ENCODE measurements at places on chromosomes 3 and 15.

- peak; percentile 18 for DNase-seq
Observed at GRCh38 chr15:39125904-39126303, 455.0 kb upstream of the THBS1 start.

GRCh38 chr15:42092398-42093318, 1.7 kb downstream of the PLA2G4D start:
- no peak for DNase-seq

DNA sequence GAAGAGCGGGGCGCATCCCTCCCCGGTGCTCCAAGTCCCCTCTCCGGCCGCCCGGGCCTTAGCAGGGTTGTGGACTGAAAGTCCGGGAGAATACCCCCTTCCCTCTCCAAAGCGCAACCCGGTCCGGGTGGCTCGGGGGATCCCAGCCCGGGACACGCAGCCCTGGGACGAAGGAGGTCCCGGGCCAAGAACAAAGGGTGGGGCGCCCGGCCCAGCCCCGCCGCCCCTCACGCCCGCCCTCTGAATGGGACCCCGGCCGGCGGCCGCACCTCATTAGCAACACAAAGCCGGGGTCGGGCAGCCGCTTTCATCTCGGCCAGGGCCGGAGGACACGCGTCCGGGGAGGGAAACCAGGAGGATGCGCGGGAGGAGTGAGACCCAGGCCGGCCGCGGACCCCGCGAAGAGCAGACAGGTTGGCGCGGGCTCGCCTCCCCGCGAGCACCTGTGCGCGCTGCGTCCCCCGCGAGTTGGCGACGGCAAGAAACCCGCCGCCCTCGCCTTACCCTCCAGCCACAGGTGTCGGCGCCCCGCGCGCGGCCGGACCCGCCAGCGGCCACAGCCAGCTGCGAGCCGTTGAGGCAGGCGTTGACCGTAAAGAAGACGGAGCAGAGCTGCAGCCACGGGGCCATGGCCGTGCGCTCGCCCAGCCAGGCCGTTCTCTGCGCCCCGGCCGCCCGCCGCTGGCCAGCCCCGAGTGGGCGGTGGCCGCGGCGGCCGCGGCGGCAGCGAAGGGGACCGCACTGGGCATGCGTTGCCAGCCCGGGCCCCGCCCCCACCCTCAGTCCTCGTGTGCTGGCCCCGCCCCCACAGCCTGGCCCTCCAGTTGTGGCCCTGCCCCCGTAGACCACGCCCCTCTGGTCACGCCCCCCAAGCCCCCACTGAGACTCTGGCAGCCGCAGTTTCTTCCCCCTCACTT, at the start of gene IL17RD:
Gene IL17RD, minus strand, starts transcription at position 697 of the 917 bp plus-strand sequence. Its CDS starts 67 bp downstream, at position 630.
- peak; percentile 61 for DNase-seq

GRCh38 chr3:172092658-172093057, 53.3 kb downstream of the FNDC3B start:
- DNase-seq = no peak

DNA sequence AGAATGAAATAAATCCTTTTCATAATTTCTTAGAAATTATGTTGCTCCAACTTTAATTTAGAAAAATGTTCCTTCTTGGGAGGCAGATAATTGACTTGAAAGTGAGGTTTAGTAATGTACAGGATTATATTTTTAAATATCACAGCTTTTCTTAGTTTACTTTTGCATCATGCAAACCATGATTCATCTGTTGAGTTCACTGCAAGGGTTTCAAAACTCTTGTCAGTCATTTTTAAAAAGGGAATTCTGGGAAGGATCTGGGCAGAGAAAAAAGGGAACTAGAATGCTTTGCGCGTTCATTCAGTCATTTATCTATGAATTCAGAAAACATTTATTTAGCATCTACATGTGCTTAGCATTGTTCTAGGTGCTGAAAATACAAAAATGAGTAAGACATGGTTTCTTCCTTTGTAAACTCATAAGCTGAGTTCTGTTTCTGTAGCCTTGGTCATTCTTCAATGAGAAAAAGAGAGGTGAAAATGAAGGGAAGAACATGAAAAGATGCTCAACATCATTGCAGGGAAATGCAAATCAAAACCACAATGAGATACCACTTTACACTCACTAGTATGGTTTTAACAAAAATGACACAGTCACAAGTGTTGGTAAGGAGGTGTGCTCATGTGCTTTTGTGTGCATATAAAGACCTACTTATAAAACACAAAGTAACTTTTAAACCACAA, 209.1 kb downstream of the NR1D2 start:
- DNase-seq = no peak

- DNase-seq = no peak
Observed at GRCh38 chr3:195666-196065, 897 bp upstream of the CHL1 start.

- no peak for DNase-seq
Observed at GRCh38 chr3:69499899-69500421, 114.1 kb upstream of the FRMD4B start.

GRCh38 chr15:74784426-74785193, 2.7 kb downstream of the CSK start:
- peak; percentile 25 for DNase-seq

DNA sequence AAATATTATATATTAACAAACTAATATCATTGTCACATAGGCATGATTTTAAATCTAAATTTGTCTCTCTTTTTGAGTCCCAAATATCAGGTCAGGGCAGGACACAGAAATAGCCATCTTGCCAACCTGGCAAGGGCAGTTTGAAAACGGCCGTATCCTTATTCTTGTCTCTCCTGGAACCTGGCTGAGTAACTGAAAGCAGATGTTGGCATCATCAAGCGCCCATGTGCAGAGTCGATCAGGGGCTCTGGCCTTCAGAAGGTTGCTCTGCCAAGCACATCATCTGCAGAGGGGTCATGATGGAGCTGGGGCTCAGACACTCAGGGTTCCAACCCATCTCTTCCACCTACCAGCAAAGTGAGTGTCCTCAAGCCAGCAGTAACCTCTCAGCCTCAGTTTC, 55.2 kb upstream of the OCA2 start:
- no peak for DNase-seq

DNA sequence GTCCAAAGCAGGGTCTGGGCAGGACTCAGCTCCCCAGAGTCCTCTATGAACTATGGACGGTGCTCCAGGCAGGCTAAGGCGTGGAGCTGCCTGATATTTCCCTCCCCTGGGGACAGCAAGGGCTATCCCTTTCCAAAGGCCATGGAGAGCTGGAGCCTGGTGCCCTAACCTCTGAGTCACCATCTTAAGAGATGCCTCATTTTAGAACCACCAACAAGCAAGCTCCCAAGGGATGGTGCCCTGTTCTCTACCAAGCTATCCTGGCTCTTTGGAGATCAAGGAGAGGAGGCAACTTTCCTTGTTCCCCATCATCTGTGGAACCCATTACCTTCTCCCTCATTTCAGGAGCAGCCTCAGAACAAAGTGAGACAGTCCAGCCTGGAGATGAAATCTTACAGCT, 15.7 kb downstream of the STARD5 start:
- DNase-seq = no peak

- peak; percentile 58 for DNase-seq
Observed at GRCh38 chr15:64693134-64693533, 82.3 kb downstream of the RBPMS2 start.

DNA sequence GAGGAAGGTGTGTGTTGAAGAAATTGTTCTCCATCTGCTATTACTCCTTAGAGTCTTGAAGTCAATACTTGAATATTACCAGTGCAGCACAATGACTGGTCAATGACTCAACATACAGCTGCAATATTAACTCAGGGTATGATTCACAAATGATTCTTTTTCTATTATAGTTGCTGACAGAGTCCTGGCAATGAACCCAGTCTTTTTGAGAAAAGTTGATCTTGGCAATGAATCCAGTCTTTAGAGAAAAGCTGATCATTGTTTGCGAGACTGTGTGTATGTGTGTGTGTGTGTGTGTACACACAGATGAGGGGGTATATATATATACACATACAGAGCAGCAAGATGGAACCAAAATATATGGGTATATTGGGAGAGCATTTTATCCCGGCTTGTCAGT, 315.1 kb downstream of the ZNF385D start:
- no peak for DNase-seq

GRCh38 chr3:37766797-37767776, 94.6 kb upstream of the CTDSPL start:
- no peak for DNase-seq

GRCh38 chr15:43441316-43441715, 51.6 kb downstream of the TP53BP1 start:
- DNase-seq = no peak

GRCh38 chr3:78792733-78793132, 975.1 kb downstream of the ROBO1 start:
- no peak for DNase-seq

- no peak for DNase-seq
Observed at GRCh38 chr15:94069844-94070243, 161.5 kb upstream of the MCTP2 start.

GRCh38 chr15:76340803-76341365, 4.3 kb downstream of the ISL2 start:
- DNase-seq = peak; percentile 54

GRCh38 chr3:195142519-195142918, 128.4 kb downstream of the XXYLT1 start:
- DNase-seq = no peak

DNA sequence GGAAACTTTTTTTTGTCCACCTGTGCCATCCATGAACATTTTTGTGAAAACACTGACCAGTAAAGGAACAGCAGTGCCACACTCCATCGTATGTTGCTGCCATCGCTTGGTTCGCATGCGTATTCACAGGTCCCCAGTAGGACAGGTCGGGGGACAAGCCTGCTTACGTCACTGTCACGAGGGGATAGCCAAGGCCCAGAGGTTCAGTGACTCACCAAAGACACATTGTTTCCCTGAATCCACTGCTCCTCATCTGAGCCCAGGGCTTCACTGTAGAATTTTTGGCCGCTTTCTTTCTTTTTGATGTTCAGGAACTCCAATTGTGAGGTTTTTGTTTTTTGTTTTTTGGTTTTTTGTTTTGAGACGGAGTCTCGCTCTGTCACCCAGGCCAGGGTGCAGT, 5.9 kb downstream of the ADPRH start:
- no peak for DNase-seq

DNA sequence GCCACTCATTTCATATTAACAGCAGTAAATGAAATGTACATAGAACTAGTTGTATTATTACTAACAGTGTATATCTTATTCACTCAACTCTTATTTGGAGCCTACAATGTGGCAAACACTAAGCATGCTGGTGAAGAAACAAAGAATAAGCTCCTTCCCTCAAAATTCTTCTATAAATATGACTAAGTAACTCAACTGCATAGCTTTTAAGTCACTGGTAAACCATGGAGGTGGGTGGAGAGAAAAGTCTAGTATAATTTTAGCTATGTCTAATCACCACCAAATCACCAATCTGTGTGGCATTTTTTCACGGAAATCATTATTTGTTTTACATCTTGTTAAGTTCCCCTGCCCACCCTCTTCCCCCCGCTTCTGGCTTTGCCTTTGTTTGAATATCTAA, 17.5 kb downstream of the COPS2 start:
- DNase-seq = no peak

GRCh38 chr3:179088306-179088705, 16.7 kb upstream of the ZMAT3 start:
- DNase-seq = no peak

DNA sequence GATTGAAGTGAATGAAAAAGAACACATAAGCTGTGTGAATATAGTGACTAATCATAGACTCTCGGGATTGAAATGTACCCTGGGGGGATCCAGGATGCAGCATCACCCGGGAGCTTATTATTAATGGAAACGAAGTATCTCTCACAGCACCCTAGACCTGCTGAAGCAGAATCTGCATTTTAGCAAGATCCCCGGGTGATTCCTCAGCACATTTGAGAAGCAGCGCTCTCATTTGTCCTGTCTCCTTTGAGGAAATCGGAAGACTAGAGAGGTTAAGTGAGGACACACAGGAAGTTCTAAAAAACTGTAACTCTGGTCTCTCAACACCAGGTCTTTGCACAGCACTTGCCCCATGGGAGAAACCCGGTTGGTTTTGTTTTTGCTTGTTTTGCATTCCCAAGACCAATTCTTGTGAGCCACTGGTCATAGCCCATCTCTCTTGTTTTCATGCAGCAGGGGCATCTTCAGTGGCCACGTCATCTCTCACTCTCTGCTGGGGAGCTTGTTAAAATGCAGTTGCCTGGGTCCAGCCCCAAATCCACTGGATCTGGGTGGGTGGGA, 30.2 kb downstream of the ZNF710 start:
- no peak for DNase-seq

GRCh38 chr15:70588613-70589012, 174.7 kb downstream of the UACA start:
- DNase-seq = no peak

GRCh38 chr3:11995120-11995519, 9.1 kb upstream of the SYN2 start:
- DNase-seq = no peak

DNA sequence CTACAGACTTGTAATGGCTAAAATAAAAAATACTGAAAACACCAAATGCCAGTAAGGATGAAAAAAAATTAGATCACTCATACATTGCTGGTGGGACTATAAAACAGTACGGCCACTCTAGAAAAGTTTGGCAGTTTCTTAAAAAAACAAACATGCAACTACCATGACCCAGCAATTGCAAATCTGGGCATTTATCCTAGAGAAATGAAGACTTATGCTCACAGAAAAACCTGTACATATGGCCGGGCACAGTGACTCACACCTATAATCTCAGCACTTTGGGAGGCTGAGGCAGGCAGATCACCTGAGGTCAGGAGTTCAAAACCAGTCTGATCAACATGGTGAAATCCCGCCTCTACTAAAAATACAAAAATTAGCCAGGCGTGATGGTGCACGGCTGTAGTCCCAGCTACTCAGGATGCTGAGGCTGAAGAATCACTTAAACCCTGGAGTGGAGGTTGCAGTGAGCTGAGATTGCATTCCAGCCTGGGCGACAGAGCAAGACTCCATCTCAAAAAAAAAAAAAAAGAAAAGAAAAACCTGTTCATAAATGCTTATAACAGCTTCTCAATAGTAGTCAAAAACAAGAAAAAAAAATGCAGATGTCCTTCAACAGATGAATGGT, 5.6 kb downstream of the TP53BP1 start:
- DNase-seq = no peak

- DNase-seq = no peak
Observed at GRCh38 chr15:79078763-79079410, 11.7 kb downstream of the RASGRF1 start.

DNA sequence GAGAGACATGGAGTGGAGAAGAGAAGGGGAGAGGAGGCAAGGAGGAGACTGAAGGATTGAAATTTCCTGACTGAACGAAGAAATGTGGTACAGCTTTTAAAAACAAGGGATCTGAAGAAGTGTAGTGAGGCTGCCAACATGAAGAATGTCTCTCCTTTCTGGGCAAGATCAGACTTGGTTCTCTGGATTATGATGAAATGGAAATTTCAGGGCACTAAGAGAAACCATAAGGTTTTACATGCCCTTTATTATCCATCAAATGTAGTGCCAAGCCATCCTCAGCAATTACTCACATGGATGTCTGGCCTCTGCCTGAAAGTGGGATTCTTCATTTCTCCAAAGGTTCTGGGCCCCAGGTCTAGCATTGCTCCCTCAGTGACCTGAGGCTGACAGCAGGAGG, 77.6 kb upstream of the CCDC80 start:
- no peak for DNase-seq

- DNase-seq = no peak
Observed at GRCh38 chr3:82002986-82003642, 241.7 kb upstream of the GBE1 start.

GRCh38 chr3:13141183-13141582, 68.0 kb upstream of the IQSEC1 start:
- DNase-seq = peak; percentile 13

GRCh38 chr3:13650210-13651056, 101.5 kb downstream of the FBLN2 start:
- DNase-seq = peak; percentile 77

Data from CD4-positive, alpha-beta T cell treated with Interleukin-15 for 1 hour (primary cell).